ENCODE measurements at places on chromosomes 5 and 9.

GRCh38 chr9:124749781-124750180, 21.3 kb downstream of the NR6A1 start:
- no peak for DNase-seq

- DNase-seq: no peak
These were observed 53.4 kb downstream of the GALNT12 start for GRCh38 chr9:98860871-98861293.

GRCh38 chr9:90996154-90997065, 194.8 kb downstream of the SYK start:
- no peak for DNase-seq

DNA sequence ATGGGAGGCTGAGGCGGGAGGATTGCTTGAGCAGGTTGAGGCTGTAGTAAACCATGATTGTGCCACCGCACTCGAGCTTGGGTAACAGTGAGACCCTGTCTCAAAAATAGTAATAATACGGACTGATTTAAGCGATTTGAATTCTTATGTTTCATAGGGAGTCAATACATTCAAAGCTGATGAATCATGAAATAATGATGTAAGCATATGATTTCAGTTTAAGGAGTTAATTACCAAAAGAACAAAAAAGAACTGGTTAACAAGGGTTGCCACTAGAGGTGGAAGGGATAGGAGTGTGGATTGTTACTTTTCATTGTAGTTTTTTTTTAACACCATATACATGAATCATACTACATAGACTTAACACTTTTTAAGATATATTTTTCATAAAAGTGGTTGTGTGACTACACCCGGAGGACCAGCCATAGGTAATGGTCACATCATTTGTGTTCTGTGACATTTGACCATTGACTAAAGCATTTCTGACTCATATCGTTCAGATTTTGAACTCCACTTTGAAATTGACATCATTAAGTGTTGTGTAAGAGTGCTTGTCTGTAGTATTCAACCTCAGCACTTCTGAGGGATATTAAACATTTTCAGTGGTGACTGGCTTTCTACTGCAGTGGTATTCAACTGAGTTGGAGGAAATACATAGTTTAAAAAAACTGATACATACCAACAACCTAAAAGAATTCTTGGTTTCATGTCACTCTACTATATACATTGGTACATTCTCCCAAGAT, 7.0 kb downstream of the TRMT10B start:
- no peak for DNase-seq

DNA sequence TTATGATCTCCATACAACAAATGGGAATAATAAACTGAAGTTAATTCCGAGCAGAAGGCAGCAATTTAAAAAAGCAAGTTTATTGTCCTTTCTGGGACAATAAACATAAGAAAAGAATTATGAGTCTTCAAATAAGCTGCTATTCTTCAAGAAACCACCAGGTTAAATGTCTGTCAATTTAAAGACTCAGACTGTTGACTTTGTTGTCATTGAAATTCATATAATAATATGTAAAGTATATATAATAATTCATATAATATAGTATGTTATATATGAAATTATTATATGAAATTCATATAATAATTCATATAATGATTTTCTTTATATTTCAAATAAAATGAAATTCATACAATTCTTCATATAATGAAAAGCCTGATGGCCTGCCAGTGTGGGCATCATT, 497.5 kb upstream of the RGMB start:
- no peak for DNase-seq

DNA sequence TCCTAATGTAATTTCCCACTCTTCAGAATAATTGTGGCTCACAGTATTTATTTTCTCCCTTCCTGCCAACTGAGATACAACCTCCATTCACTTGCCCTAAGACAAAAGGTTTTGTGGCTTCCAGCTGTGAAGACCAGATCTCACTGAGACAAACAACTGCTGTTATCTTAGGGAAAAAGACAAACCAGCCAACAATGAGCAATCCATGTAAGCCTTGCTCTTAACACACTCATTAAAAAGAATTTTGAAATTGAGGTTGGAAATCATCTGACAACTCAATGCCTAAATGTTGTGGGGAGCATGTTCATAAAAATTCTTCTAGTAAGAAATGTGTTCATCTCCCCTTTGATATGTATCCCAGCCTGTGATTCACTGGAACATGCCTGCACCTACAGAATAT, 132.9 kb downstream of the ADAMTSL1 start:
- DNase-seq: no peak

DNA sequence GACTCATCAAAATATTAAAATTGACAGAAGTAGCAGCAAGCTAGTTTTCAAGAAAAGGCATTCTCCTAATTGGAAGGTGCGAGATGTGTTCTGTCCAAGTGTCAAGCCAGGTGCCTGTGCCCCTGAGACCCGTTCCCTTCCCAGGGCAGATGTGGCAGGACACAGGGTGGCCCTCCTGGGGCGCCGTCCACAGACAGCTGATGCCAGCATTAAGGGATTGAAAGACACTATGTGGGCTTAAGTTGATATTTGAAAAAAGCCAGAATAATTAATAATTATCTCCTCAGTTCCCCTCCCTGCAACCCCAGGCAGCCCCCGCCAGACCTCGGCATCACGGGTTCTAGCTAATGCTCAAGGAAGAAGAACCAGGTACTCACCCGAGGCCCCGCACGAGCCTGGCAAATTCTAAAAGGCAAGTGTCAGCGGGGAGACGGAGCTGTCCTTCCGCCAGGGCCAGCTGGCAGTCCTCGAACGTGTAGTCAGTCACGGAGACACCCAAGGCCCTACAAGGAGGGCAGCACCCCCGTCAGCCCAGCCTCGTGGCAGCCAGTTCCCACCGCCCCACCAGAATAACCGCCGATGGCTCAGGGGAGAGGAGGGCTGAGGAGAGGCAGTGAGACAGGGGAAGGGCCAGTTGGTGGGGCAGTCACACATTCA, 29.1 kb upstream of the SLC6A3 start:
- no peak for DNase-seq

DNA sequence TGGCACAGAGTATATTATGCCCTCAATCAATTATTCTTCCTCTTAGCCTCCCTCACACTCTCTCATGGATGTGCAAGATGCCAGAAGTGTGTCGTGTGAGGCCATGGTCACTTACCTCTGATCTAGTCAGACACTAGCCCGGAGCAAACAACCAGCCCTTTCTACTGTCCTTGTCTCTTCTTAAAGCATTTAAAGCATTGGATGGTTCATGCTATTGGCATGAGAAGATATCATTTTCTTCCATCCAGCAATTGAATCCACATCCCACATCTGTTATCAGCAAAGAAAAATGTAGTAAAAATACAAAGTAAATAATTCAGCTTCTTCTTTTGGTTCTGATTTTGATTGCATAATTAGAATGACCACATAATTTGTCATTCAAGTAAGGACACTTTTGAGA, 267.2 kb upstream of the ACO1 start:
- no peak for DNase-seq

DNA sequence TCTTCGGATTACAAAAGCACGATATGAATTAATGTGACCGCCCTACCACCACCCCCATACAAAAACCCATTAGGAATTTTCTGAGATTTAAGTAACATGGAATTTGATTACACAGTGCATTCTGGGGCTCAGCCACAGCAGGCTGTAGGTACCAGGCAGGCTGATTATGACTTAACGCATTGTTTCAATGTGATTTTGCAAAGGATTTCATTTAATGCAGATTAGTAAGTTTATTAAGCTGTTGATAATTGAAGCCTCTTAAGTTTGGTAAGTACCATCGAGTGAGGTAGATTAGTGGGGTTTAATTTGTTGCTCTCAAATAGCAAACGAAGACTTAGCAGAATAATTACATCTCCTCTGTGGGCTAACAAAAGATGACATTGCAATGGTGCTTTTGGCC, 240.1 kb downstream of the TRPM3 start:
- DNase-seq: no peak

DNA sequence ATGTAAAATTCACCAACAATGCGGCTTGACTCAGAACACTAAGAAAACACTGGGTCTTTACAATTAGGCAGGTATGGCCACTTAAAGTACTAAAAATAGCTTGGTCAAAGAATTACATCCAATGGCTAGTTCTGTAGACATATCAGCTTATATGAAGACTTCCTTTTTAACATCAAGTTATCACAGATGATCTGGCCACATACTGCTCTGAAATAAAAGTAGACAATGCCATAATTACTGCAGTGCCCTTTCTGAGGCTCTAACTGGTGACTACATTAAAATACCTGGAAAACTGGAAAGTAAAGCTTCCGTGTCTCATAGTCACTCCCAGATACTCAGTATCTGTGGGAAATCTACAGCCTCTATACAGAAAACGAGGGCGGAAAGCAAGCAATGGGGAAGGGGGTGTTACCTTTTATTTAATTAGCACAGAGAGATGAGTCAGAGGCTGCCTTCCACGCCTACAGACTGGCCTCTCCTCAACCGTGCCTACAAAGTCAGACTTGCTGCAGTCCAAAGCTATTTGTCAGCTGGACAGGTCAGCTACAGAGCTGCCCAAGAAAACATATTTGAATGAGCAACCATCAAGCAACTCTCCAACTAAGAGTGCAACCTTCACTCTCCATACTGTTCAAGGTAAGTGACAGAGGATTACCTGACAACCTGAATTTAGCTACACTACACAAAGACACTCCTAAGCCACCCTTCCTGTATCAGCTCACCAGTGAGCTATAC, 8.7 kb downstream of the SERINC5 start:
- peak; percentile 53 for DNase-seq
